Activated CD4-positive, alpha-beta T cell treated with anti-CD3 and anti-CD28 coated beads, Interleukin-2, amount 10 ng/mL, durations not matched to agents 7 days and 5 days (primary cell): ENCODE measurements at places on chromosomes 7 and 10.

DNA sequence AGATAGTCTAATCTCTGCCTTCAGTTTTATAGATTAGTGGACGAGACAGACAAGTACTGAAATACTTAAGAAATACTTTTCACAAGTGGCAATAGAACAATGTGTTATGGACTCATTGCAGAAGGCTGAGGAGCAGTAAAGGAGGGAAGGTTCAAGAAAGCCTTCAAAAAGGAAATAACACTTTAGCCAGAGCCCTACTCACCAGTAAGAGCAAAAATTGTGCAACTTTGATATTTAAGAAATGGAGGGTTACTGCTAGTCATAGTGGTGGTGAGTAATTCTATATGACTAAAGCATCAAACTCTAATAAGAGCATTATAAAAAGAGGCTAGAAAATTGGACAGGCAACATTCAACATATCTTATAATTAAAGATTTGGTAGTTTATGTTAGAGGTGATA, 28.8 kb downstream of the PTPN12 start:
- no peak for DNase-seq

DNA sequence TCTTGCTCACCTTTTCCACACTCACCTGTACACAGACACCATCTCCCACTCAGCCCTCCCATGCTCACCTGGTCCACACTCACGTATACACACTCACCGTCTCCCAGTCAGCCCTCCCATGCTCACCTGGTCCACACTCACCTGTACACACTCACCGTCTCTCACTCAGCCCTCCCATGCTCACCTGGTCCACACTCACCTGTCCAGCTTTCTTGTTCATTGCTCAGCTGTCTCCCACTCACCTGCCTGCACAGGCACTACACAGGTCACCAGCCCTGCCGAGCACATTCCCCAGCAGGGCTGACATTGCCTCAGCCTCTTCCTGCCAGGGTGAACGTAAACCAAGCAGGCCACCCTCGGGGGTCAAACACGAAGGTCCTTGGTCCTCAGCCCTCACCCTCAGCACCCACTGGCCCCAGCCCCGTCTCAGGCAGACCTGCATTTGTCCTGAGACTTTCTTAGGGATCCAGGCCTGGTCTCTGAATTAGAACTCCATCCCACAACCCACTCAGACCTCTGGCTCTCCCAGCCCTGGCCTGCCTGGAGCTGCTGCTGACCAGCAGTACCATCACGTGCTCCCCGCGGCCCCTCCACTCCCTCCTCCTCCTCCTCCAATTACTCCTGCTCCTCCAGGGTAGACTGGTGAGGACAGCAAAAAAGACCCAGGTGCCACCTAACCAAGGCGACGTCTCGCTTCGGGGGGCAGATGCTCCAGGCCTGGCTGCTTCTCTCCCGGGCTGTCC, 12.8 kb upstream of the DNAAF5 start:
- no peak for DNase-seq

- DNase-seq = no peak
Observed at GRCh38 chr10:103545771-103546281, 52.3 kb downstream of the NEURL1 start.

- no peak for DNase-seq
Observed at GRCh38 chr10:131121511-131122035, 189.9 kb downstream of the TCERG1L start.

DNA sequence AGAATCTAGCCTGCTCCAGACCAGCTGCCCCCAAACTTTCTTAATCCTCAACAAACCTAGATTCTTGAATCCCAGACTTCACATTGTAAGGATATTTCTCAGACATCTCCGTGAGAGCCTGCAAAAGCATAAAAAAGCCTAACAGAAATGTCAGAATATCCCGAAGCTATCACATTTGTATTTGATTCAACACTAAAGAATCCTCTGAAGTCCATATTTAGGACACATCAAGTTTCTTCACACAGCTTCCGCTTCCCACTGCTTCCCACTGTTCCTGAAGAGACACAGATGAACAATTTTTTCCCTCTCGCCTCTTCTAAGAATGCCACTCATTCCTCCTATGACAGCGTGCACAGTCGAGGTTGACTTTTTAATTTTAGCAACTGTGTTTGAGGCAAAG, 396.2 kb upstream of the IGFBP3 start:
- DNase-seq = no peak

DNA sequence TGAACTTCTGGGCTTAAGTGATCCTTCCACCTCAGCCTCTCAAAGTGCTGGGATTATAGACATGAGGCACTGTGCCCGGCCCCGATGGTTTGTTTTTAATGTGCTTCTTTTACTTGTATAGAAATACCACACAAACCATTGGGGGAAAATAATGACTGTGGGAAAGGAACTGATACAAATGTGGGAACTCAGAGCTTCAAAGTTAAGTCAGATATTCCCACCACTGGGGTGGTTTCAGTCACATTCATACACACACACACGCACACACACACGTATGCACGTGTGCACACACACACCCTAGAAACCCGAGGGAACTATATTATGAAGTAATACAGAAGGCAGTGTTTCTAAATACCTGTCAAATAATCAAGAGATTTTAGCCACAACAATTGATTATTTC, 17.0 kb downstream of the CPA4 start:
- DNase-seq = no peak

DNA sequence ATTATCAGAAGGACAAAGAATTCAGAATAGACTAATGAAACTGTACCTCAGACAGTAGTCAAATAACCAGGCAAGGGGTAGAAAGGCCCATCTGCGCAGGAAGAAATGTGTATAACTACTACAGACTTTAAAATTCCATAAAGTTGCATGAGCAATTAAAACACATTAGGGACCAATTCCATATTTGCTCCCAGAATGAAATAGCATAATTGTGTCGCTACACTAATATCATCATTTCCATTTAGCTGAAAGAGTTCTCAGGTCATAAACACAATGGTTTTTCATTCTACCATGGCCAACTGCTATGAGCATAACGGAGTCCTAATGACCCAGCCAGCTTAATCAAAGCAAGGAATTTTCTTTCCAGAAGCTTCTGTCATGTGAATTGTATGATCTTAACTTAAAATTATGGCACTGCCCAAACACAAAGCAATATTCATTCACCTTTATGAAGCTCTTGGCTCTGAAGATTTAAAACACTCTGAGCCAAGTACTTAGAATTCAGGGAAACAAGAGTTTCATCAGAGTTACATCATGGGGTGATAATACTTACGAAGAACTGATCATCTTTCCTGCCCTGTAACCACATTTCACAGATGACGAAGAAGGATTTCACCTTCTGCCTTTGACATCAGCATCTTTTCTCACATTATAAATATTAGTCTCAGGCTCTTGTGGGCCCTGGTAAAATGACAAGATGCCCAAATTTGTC, 98.1 kb upstream of the DOCK1 start:
- no peak for DNase-seq

GRCh38 chr10:17787087-17787961, 21.8 kb upstream of the MRC1 start:
- no peak for DNase-seq

GRCh38 chr7:50835156-50835555, 52.5 kb upstream of the GRB10 start:
- no peak for DNase-seq

- no peak for DNase-seq
Observed at GRCh38 chr7:1121886-1122831, 34.2 kb downstream of the GPER1 start.

- no peak for DNase-seq
Observed at GRCh38 chr7:100576384-100576993, 2.8 kb upstream of the SAP25 start.

DNA sequence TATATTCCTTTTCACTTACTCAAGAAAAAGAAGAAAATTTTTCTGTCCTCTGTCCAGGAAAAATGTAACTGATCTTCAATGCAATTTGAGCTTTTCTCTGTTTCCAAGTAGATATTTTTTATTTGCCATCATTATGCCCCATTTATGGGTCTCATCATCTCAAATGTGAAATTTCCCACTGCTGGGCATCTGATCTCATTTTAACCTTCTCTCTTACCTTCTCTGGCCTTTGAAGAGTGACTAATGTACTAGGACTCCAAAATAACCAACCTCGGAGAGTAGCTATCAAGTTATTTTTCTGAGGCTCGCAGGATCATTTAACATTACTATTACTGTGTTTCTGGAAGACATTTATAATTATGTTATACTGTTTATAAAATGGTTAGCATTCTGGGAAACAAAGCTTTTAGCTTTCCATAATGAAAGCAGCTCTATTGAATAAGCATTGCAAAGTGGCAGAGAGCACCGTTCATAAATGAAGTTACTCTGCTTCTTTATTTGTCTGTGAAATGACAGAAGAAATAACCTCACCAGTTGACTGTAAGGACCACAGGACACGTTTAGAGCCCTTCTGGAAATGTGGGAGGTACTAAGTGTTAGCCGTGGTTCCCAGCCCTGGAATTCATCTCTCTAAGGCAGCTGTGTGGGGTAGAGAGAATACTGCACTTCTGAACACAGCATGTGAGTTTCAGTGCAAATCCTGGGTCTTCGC, 33.3 kb upstream of the NMT2 start:
- no peak for DNase-seq

- no peak for DNase-seq
Observed at GRCh38 chr7:99782012-99782953, 1.7 kb downstream of the CYP3A4 start.

DNA sequence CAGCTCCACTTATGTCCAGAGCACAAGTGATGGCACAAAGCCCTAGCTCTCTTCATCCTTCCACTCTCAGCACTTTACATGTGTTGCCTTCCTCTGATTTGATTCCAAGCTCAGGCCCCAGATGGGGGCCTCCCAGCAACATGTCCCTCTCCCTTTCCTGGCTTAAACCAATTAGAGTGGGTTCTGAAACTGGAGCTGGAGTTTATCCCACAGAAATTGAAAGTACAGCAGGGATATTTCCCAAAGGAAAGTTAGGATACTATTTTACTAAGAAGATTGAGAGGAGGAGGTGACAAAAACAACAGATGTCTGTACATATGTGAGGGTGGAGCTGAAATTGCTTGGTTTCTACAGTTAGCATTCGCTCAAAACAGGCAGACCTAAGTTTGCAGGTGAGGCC, 724.6 kb downstream of the AUTS2 start:
- DNase-seq = no peak

DNA sequence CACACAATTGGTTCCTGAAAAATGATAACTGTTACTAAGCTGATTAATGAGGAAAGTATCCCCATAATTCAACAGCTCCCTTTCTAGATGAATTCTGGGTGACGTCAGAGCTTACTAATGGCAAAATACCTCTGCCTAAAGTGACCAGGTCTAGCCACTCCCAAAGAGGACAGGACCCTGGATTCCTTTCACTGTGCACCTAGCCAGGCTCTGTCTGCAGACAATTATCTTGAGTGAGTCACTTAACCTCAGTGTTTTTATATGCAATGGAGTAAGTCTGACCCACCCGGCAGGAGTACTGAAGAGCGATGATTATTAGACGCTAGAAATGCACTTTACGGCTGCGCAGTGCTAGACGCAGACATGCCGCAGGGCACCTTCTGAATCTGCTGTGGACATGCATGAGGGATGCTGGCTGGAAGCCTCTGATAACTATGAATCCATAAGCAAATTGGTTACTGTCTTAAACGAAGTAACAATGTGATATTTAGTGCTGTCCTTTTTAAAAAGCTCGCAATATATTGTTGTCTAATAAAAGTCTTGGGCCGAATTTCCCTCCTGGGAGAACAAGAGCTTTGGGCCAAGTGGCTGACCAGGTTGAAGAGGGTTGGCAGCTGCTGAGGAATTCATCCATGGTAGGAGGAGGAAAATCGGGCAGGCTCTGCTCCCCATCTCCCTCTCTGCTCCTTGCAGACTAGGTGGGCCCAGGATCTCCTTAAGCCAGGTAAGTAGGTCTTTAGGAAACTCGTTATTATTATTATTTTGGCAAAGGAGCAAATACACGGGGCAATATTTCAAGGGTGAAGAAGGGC, 4.6 kb upstream of the INPP5A start:
- DNase-seq = no peak

DNA sequence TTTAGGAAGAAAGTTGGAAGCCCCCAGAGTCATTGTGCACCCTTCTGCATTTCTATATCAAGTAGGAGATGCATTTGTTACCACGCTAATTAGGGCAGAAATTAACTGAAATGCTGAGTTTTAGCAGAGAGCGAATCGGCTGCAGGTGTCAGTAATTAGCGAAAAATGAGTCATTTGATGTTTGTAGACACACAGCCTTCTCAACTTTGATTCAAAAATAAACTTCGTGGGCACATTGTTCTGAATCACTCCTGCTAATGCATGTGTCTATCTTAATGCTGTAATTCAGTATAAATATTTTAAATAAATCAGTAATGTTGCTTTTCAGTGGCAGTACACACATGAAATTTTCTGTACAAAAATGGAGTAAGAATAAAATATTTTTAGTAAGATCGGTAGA, 109.5 kb upstream of the CARD11 start:
- no peak for DNase-seq

DNA sequence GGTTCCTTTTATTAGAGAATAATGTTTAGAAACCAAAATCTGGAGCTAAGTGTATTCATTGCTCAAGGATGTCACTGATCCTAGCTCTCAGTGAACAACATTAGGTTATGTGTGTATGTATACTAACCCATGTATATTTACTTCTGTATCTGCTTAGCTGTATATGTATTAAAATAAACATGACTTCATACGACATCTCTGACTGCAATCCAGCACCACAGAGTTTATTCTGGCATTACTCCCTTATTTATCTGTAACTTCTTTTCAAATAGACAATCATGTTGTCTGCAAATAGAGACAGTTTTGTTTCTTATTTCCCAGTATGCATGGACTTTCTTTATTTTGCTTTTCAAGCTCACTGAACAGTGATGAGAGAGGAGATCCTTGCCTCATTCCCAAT, 441.0 kb upstream of the NFE2L3 start:
- DNase-seq = no peak

- no peak for DNase-seq
Observed at GRCh38 chr7:108808549-108809266, 239.0 kb downstream of the DNAJB9 start.

GRCh38 chr7:143408686-143409561, at the start of gene EPHA1:
EPHA1 (minus strand) TSS chr7:143408856; CDS start chr7:143408805, 51 bp downstream.
- peak; percentile 50 for DNase-seq

DNA sequence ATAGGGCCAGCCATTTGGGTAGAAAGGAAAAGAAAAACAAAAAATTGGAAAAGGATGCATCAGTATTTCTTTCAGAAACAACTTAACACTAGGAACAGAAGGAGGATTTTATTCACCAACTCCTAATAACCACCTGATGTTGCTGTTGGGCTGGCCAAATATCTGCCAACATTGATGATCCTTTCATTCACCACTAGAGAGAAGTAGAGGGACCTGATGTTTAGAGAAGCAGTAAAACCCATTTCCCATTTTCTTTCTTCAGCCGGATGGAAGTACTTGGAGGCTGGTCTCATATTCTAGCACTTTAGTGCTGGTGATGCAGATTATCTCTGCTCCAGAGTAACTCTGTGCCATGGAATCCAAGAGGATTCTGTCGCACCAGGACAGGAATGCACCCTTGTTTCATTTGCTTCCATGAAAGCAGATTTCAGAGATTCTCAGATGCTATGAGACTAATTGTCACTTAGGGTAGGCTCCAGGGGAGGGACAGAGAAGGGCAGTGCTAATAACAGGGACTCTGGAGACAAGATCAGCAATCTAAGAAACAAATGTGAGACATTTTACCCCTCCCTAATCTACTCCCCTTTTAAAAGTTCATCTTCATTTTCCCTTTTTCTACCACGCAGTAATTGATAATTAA, 3.1 kb downstream of the KLLN start:
- peak; percentile 43 for DNase-seq
